NCI-H345 (cell line): ENCODE measurements at places on chromosomes 7 and 10.

GRCh38 chr10:93463723-93464476 lies 18.2 kb downstream of the MYOF start:
- DNase-seq = no peak

- DNase-seq = no peak
Measured at GRCh38 chr10:62638062-62638477, 166.4 kb upstream of the ADO start.

GRCh38 chr7:35734001-35734483 lies 39.1 kb upstream of the HERPUD2 start:
- no peak for DNase-seq

- no peak for DNase-seq
Measured at GRCh38 chr10:75396631-75397495, 4.7 kb downstream of the ZNF503 start.

DNA sequence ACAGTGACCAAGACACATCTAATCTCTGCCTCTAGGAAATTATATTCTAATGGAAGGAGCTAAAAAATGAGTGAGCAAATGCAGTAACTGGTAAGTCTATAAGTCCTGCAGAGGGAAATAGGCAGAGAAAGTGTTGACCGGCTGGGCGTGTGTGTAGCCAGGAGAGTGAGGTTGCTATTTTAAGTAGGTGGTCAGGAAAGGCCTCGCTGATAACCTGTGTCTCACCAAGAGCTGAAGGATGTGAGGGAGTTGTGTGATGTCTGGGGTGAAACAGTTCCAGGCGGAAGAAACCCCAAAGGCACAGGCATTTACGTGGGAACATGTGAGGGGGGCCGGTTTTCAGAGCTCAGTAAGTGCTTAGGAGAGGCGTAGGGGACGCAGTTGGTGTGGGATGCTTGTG lies 54.8 kb downstream of the BAMBI start:
- DNase-seq = no peak

GRCh38 chr10:43295436-43295835 lies 28.6 kb upstream of the RASGEF1A start:
- no peak for DNase-seq

DNA sequence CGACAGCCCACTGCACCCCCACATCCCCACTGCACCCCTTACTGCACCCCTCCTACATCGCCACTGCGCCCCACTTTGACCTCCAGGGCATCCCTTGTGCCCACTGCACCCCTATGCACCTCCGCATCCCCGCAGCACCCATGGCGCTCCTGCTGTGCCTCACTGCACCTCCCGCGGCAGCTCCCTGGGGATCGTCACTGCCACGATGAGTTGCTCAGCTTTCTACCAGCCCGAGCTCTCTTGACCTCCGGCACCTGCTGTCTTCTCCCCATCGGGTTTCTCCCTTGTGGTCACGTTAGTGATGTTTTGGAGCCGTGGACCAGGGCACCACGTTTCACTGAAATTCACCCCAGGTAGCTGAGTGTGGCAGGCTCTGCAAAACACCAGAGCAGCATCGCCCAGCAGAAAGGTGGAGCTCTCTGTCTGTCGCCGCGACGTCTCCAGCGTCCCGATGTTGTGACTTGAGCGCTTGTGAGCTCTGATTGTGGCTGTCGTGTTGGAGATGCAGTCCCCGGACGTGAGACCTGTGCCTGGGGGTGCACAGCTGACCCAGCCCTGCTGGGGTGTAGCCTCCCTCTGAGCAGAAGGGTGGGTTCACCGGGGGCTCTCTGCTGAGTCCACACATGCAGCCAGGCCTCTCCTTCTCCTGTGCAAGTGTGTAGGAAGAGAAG lies 147.7 kb downstream of the DNAJB6 start:
- DNase-seq = no peak

DNA sequence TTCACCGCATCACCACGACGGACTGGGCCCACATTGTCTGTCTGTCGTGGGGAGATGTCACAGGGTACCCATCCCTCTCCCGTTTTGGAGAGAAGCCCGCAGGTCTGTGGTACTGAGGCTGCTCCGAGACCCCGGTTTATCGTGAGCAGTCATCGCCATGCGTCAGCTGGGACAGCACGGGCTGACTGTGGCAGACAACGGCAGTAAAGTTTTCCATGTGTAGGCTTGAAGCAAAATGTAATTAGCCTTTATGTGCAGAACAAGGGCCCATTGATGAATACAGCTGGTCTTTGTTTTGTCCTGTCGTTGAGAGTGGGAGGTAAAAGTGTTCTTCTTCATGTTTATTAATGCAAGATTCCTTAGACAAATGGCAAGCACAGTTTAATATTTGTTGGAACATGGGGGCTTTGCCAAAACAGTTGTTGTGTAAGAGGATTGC lies 167.4 kb upstream of the SH2B2 start:
- no peak for DNase-seq

DNA sequence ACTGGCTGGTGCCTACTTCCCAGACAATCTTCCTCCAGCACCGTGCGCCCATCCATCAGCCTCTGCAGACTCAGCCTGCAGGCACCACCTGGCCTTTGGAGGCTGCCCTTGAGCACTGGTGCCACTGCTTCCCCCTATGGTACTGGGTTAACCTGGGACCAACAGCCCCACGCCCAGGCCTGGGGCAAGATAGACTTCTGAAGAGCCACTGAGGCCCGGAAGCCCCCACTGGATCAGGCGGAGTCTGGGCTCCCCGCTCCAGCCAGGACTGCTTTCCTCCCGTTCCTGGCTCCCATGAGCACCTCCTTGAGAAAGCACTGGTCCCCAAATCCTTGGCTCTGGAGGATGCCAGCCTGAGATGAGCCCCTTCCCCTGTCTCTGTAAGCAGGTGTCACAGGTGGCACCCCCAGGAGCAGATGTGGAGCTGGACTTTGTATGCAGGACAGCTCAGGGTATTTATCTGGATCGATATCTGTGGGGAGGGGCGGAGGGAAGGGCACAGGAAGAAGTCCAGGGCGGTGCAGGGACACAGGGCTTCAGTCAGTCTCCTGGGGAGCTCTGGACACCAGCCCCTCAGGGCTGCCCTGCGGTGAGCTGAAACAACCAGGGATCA lies 206.5 kb upstream of the PPP2R2D start:
- no peak for DNase-seq

- DNase-seq = no peak
Measured at GRCh38 chr10:63631991-63632390, 110.8 kb downstream of the REEP3 start.

DNA sequence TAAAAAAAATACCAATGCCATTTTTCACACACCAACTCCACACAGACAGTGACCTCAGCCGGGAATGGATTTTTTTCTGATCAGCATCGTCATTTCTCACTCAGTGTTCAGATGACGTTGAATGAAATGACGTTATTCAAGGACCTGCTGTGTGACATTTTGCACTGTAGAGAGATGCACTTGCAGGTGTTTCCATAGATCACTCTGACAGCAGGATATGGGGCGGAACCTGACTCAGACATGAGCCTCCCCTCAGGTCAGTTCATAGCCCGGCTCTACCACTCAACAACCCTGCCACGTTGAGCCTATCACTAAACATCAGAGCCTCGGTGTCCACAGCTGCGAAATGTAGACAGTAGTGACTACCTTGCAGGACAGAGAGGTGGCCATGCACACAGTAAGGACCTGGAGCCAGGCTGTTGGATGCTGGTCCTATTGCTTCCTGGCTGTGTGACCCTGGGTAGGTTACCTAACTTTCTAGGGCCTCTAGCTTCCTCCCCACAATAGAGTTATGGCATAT lies 41.4 kb upstream of the ANTXRL start:
- DNase-seq = no peak

DNA sequence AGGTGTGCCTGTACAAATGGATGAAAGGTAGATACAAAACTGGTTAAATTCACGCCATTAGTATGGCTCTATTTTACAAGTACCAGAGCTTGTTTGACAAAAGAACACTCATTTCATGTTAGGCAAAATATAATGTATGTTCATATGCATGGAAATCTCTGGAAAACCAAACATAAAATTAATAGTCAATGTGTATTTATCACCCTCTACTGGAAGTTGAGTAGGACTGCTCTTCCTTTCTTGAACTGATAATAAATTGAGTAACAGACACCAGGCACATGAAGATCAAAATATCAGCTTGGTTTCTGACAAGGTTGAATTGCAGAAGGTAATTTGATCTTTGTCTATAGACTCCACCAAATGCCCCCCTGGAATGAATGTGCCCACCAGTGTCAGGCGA lies 19.8 kb upstream of the AKR1B1 start:
- DNase-seq = no peak

GRCh38 chr7:90192876-90193750 lies 18.4 kb upstream of the STEAP2 start:
- DNase-seq = no peak

GRCh38 chr7:146892151-146892550 lies 775.5 kb downstream of the CNTNAP2 start:
- no peak for DNase-seq

GRCh38 chr7:37670436-37670835 lies 13.1 kb upstream of the GPR141 start:
- peak; percentile 4 for DNase-seq

DNA sequence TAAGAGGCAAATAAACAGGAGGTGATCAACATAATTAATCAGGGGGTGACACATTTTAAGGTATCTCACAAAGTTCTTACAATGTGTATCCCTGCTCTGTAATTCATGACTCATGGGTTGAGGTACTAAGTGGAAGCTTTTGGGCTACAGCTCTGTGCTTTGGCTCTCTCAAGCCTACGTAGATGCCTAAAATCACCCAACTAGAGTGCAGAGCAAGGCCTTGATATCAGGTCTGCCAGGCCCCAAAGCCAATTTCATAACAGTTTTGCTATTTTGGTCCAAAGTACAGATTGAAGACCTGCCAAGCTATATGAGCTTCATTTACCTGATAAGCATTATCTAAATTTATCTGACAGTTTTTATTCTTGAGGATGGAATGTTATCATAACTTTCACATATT lies 175.3 kb upstream of the BET1 start:
- no peak for DNase-seq

GRCh38 chr7:26127411-26127810 lies 24.6 kb upstream of the NFE2L3 start:
- no peak for DNase-seq

GRCh38 chr7:46352004-46352954 lies 431.2 kb upstream of the IGFBP3 start:
- peak; percentile 1 for DNase-seq

GRCh38 chr7:123190109-123190831 lies 9.5 kb downstream of the SLC13A1 start:
- no peak for DNase-seq

GRCh38 chr7:15954671-15955354 lies 268.3 kb upstream of the MEOX2 start:
- DNase-seq = no peak

DNA sequence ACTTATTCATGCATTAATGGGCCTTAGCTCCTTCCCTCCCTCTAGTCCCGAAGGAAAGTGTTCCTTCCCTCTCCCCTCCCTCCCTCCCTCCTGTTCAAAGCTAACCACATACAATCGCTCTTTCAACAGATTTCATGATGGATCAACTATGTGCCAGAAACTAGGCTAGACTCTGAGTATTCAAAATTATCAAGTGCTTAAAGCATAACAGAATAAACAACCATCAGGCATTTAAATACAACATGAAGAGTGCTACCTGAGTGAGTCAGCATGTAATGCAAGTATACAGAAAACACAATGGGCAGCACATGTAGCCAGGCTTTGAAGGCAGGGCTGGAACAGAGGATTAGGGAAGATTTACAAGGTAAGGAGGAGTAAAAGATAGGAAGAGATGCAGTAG lies 11.3 kb downstream of the CHCHD3 start:
- DNase-seq = peak; percentile 43

DNA sequence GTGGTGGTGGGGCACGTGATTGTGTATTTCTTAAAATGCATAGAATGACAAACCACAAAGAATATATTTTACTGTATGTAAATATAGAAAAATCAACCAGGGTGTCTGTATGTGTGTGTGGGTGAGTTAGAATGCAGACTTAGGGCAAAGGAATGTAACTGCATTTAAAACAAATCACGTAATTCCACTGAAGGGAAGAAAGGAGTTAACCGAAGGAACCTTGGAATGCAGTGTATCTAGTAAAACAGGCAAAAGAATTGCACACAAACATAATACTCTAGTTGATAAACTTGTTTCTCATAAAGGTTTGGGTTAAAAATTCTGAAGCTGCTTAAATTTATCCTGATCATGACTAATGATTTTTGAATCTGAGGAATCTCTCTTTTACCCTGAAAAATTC lies 134.9 kb downstream of the ADRA2A start:
- no peak for DNase-seq

GRCh38 chr10:116892907-116893685 lies 43.8 kb downstream of the ENO4 start:
- DNase-seq = peak; percentile 65

DNA sequence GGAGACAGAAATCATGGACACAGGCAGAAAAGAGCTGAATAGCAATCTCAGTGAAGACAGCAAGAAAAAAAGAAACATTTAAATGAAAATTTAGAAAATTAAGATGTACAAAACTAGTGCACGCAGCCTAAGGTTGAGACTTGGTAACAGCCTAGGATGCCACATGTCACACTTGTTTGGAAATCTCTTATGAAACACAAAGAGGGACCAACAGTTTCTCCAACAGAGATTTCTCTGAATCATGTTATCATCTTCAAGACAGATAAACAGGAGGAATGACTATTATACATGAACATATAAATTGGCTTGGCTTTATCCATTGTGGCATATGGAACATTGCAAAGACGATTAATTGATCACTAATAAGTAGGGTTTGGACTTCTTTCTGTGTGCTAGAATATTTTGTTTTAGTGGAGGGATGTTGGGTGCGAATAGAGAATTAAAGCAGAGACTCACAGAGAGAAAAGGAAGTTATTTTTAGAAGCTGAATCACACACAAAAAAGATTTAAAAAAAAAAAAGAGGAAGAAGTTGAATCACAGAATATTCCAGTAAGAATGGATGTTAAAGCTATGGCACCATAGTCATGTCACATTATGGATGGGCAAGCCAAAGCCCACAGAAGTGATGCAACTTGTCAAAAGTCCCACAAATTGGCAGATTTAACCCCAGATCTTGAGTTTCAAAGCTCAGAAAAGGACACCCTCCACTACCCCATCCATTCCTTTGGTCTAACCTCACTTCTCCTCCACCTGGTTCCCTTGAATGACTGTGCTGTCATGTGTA lies 91.6 kb downstream of the MYOF start:
- DNase-seq = no peak

DNA sequence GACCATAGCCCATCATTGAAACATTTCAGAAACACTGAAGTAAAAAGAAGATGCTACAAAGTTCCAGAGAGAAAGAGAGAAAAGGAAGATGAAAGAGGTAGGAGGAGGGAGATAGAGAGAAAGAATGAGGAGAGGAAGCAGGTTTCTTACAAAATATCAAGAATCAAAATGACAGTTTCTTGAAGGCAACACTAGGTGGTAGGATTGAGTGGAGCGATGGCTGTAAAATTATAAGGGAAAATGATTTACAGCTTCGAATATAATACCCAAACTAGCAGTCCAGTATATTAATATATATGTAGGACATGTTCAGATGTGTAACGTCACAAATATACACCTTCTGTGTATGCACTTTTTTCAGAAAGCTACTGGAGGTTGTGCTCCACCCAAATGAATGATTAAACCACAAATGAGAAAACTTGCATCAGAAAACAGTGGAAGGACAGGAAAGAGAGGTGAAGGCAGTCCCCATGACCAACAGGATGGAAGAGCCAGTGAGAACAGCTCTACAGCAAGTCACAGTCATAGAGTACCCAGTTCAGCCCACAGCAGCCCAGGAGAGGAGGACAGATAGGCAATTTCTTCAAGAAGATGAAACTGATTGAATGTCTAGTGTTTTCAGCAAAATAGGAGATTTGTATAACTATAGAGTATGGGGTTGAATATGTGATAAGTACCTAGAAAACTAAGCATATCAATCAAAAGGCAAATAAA lies 151.5 kb upstream of the TARP start:
- no peak for DNase-seq
